ENCODE measurements at places on chromosomes 3 and 15.

- no peak for DNase-seq
These were observed 14.2 kb upstream of the SNX22 start for GRCh38 chr15:64137226-64137833.

DNA sequence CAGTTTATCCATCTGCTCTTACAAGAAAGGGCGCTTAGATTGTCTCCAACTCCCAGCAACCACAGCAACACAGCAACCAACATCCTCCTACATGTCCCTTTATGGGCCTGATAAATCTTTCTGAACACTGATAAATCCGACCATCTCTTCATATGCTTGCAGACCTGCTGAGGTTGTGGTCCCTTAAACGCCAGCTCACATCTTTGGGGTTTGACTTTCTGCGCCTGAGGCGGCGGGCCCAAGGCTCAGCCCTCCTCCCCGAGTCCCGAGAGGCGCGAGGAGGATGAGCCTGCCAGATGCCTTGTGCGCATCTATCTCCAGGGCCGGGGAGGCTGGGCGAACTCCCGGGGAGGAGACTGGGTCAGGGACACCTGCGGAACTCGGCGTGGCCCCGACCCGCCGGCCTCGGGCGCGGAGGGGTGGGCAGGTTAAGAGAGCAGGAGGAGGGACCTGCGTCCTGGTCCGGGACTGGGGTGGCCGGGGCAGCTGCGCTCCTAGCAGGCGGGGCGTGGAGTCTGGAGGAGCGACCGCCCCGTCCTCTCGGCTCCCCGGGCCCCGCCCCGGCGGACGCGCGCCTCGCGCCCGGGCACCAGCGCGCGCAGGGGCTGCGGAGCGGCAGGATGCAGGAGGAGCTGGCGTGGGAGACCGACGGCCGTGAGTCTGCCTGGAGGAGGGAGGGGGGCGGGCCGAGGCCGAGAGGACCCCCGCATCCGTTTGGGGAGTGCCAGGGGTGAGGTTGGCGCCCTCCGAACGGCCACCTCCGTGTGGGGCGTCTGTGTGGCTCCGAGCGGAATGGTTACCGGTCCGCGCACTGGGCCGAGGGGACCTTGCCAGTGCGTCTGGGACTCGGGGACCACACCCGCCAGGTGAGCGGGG is at the start of gene ANKDD1A:
TSS of gene ANKDD1A (plus strand) at position 592 of the 876 bp plus-strand sequence. CDS start at position 621, 29 bp downstream.
- DNase-seq, result no peak

- no peak for DNase-seq
These were observed 16.6 kb downstream of the BTLA start for GRCh38 chr3:112482675-112483074.

DNA sequence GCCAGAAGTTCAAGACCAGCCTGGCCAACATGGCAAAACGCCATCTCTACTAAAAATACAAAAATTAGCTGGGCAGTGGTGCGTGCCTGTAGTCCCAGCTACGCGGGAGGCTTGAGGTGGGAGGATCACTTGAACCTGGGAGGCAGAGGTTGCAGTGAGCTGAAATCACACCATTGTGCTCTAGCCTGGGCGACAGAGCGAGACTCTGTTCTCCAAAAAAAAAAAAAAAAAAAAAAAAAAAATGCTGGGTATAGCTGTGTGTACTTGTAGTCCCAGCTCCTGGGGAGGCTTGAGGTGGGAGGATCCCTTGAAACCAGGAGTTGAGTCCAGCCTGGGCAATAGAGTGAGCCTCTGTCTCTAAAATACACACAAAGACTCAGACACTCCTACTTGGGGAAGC is 32.0 kb downstream of the PPP1R2 start:
- DNase-seq, result no peak

DNA sequence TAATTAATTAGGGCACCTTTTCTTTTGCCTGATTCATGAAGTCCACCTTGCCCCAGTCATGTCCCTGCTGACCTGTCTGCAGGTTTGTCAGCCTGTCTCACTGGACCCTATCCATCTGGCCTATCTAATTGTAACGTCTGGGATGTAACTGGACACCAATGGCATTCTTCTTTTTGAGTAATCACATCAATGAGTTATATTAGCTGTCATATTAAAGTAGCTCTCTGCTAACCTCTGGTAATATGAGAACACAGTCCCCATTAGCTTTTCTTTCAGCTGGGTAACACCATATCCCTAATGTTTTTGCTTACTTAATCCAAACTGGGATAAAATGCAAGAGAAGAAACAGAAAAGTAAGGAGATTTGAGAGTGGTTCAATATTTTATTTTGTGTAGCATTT is 166.2 kb upstream of the VEPH1 start:
- DNase-seq, result no peak

- DNase-seq, result no peak
These were observed 52.4 kb downstream of the TNIK start for GRCh38 chr3:171407759-171408158.

DNA sequence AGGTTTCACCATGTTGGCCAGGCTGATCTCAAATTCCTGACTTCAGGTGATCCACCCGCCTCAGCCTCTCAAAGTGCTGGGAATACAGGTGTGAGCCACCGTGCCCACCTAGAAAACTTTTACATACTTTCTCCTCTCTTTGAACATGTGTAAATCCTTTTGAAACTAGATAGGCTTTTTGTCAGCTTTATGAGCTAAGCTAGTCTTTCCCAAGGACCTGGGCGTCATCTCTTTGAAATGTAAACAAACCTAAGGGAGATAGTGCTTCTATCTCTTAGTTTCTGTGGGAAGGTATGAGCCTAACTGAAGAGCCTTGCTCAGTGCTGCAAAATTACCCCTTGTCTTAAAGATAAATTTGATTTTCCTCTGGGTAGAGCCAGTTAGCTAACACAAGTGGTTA is 4.8 kb downstream of the CX3CR1 start:
- DNase-seq, result no peak

DNA sequence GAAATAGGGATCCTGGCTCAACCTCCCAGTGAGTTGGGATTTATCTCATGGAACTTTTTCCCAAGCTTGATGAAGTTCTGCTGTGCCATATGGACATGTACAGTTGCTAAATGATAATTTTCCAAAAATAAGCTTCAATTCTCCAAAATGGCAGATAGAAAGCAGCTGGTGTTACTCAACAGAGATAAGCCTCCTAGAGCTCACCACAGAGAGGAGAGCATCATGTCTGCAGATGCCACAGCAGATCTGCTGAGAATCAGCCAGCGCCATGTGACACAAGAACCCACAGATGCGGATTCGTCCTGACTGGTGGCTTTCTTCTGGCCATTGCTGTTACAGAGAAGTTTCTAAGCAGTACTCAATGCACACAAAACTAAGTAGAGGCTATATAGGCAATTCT is 50.6 kb downstream of the AGTR1 start:
- DNase-seq, result no peak

- no peak for DNase-seq
These were observed 63.1 kb downstream of the STRIT1 start for GRCh38 chr3:155230382-155230781.

DNA sequence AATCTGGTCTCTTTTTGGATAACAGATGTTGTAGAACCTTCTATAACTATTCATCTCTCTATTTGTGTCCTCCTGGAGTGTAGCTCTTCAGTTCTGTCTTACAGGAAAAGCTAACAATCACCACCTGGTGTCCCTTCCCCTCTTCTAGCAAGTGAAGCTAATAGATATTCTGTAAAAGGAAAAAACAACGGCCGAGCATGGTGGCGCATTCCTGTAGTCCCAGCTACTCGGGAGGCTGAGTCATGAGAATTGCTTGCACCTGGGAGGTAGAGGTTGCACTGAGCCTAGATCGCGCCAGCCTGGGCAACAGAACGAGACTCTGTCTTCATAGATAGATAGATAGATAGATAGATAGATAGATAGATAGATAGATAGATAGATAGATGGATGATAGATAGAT is 779.4 kb downstream of the TUSC7 start:
- no peak for DNase-seq

- no peak for DNase-seq
These were observed 61.8 kb upstream of the SMAD3 start for GRCh38 chr15:67003586-67003985.

DNA sequence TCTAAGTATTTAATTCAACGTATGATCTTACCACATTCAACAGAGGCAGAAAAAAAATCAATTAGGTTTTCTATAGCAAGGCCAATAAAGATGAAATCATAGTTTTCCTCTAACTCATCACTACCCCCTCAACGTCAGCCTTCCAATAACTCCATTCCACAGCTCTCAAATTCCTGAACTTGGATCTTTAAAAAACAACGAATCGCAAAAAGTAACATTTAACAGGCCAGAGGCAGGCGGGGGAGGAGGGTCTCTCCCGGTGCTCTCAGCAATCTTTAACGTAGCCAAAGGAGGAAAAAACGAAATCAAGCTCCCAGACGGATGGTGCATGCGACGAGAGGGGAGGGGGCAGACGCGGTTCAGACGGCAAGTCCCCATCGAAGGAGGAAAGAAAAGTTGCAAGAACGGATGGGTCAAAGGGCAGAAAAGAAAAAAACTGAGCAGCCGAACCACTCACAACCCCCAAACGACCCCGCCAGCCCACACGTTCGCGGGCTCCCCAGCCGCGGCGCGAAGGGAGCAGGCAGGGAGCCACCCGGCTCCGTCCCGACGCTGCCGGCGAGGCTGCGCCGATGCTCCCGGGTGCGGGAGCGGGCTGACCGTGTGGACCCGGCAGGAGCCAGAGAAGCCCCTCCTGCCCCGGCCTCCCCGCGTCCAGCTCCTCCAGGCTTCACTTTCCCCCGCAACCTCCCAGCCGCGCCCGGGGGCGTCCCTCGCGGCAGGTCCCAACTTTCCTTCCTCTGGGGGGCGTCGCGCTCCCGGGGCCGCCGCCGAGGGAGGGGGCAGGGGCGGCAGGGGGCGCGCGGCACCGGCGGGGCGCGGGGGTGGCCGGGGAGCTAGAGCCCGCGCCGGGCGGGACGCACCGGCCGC is 703 bp downstream of the PEAK1 start:
- DNase-seq, result peak; percentile 34

GRCh38 chr3:116037954-116038911 is 407.1 kb downstream of the LSAMP start:
- no peak for DNase-seq

DNA sequence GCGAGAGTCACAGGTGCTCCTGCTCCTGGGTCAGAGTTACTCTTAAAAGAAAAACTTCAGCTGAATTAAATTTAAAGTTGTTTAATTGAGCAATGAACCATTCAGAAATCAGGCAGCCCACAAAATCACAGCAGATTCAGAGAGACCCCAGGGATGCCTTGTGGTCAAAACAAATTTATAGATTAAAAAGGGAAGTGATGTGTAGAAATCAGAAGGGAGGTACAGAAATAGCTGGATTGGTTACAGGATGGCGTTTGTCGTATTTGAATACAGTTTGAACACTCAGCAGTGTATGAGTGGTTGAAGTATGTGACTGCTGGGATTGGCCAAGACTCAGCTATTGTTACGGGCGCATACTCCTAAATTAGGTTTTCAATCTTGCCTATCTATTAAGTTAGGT is 58.6 kb downstream of the UACA start:
- DNase-seq, result no peak

- no peak for DNase-seq
These were observed 539.0 kb downstream of the FGF12 start for GRCh38 chr3:192188218-192188835.

GRCh38 chr3:177521305-177521704 is 324.0 kb upstream of the TBL1XR1 start:
- DNase-seq, result no peak

DNA sequence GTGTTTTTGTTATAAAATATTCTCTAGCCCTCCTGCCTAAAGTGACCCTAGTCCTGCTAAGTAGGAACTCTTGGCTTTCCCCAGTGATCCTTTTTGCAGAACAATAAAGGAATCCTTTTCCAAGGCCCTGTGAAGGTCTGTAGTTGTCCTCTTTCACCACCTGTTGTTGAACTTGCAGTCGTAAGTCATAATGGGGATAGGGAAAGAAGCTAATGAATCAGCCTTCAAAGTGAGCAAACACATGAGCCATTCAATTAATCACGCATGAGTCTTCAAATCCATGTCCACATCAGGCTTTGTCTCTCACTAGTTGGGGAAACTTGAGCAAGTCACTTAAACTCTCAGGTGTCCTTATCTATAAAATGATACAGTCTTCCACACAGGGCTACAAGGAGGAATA is 27.6 kb downstream of the ZNF860 start:
- DNase-seq, result no peak

GRCh38 chr15:48447657-48448056 is 116.4 kb downstream of the DUT start:
- DNase-seq, result no peak

GRCh38 chr3:97481416-97481815 is 283.1 kb upstream of the ARL6 start:
- DNase-seq, result no peak

DNA sequence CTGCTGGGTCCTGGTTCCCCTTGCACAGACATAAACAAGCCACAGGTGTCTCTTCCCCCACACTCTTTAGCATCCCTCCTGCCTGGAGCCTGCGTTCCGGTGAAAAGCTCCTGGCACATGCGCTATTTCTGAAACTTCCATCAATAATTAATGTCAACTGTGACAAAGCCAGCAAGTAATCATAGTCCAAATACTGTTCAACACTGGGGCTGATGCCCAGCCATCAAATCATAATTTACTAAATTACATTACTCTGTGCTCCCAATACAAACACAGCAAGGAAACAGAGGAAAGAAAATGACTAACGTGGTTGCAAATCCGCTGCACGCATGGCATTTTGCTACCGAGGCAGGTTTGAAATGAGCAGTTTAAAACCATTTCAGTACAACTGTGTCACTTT is 294.7 kb downstream of the ERC2 start:
- no peak for DNase-seq

DNA sequence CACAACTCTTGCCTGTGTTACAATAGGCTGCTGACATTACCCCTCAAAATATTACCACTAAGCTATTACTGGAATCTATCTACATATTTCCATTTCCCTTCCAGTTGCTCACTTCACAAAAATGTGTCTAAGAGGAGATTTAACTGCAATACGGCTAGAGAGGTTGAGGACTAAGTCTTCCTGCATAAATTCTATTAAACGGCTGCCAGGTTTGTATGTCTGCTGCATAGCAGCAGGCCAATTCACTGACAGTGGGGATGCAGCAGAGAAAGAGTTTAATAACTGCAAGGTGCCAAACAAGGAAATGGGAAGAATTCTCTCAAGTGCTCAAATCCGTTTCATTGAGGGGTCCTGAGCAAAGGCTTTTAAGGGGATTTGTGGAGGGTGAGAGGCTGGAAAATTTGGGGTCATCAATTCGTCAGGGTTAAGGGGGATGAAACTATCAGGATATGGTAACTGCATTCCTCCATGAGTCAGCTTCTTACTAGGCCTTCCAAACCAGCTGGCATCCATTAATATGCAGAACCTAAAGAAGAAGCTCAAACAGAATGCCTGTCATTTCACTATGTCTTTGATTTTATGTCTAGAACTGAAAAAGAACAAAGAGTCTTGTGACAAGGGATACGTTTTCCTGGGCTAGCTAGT is 675.6 kb downstream of the TBL1XR1 start:
- no peak for DNase-seq
